ENCODE measurements at places on chromosomes 7 and 10.

GRCh38 chr7:70589010-70589409, 542.9 kb upstream of the GALNT17 start:
- no peak for DNase-seq

DNA sequence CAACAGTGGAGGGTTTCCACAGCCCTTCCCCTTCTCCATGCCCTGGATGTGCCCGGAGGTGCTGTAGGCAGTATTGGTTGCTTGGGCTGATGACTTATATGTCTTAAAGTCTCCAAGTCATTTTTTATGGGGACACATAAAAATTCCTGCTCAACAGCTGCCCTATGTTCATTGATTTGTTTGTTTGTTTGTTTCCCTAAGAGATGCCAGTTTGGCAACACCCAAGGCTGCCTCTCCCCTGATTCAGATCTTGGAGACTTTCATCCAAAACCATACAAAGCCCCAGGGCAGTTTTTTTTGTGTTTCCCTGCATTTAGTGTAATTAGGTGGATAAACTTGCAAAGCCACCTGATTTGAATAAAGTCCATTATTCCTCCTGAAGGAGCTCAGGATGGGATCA, 115.3 kb downstream of the PLPP4 start:
- DNase-seq = no peak

DNA sequence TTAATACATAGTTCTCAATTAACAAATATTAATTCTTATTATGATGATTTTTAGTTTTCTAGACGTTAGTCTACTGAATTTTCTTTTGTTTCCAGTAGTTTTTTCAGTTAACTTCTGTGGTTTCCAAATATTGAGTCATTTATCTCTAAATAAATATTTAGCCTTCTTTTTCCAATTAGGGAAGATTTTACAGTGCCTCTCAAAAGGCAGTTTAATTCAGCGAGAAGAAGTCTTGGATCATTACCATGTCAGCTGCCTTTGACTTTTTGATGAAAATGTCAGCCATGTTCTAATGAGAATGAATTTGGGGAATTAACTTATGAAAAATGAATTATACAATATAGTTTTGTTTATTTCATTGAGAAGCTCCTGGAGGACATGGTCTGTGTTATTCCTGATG, 90.0 kb downstream of the CDK14 start:
- DNase-seq = no peak

DNA sequence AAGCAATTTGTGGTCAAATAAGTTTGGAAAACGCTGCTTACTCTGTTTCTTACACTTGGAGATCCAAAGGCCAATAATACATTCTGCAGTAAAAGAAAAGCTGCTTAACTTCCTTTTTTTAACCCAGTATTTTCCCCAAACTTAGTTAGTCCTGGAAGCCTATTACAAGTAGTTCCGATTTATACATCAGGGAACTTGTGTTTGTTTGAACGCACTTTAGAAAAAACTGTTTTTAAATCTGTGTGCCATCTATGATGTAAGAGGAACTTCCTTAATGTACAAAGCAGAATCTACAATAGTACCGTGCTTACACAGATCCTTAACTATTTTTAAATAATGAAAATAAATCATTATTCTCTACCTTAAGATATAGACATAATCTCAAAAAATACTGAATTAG, 23.0 kb downstream of the SFR1 start:
- no peak for DNase-seq

DNA sequence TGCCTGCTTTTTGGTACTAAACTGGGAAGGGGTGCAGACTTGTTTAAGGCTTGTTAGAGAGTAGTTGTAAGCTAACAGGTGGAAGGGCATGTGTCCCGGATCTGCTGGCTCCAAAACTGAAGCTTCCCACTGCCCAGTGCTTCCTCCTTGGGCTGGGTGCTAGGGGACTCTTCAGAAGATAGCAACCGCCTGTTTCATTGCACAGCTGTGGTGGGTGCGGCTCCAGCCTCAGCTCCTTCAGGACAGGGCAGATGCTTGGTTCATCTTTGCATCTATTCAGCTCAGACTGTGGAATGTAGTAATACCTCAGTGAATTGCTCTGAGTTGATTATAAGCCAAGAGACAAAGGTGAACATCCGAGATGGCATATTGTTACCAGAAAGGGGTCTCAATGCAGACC, 527.1 kb downstream of the TYW1 start:
- DNase-seq = no peak

- DNase-seq = no peak
Observed at GRCh38 chr7:135827391-135827790, 78.8 kb upstream of the FAM180A start.

DNA sequence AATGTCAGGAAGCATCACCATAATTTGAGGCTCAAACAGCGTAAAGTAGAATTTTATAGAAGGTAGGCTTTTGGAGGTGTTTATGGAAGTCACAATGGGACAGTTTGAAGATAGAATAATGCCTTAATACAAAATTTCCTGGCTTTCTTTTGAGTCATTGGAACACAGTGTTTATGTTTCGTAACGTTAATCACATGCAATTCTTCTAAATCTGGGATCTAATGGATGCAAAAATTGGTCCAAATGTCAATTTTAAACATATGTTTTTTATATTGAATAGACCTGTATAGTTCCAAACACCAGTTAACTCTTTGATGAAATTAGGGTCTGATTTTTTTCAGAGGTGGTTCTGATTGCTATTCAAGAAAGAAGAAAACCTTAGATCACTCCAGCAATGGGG, 86.5 kb upstream of the HPS1 start:
- no peak for DNase-seq

DNA sequence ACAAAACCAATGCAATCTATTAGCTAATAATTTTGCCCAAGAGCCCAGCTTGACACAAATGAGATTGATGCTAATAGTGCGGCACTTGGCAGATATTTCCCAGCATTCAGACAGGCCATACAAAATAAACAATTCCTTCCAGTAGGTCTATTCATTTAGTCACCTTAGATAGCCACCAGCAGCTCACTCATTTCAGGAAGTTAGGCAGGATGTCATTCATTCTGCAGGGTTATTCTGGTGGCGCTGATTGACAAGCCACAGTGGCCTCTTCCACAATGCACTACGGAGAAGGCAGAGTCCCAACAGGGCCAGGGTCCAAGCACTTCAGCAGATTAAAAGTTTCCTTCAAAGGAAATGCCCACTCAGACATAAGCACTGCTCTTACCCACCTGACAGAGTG, 55.8 kb downstream of the PIK3AP1 start:
- DNase-seq = no peak

DNA sequence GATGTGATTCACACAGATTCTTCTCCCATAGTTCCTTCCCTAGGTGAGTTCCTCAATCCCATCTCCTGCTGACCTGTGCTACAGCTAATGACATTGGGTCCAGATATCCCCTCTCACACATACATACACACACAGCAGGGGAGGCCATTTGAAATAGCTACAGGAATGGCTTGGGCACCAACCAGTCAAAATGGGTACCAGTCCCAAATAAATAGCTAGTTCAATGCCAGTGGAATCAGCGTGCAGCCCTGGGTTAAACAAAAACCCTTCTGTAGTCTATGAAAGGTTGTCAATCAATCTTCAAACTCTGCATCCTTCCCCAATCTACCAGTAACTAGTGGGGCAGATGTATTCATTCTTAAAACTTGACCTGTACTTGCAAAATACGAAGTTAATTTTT, 9.3 kb downstream of the PNLIPRP2 start:
- no peak for DNase-seq

GRCh38 chr7:137903382-137904169, 56.8 kb upstream of the DGKI start:
- peak; percentile 51 for DNase-seq

DNA sequence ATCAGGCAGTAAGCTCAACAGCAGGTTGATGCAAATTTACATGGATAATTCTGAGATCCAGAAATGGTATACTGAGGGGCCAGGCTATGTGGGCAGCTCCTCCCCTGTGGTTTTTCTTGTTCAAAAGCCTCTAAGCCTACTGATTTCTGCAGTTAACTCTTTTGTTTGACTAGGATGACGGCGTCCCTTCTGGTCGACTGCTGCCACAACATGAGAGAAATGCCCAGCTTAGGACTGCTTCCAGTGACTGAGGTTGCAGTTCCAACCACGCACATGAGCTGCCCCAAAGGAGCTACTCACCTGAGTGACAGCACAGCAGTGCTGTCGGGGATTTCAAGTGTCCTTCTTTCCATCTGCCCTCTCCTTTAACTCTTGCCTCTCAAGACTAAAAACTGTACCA, 973.0 kb upstream of the GHITM start:
- DNase-seq = peak; percentile 22

GRCh38 chr7:84812021-84812420, 374.8 kb downstream of the SEMA3D start:
- no peak for DNase-seq

GRCh38 chr10:100628061-100628460, 92.3 kb downstream of the HIF1AN start:
- no peak for DNase-seq

- DNase-seq = no peak
Observed at GRCh38 chr7:103073989-103074518, 542 bp downstream of the FBXL13 start.

- no peak for DNase-seq
Observed at GRCh38 chr10:81182296-81182695, 644.6 kb downstream of the SH2D4B start.

DNA sequence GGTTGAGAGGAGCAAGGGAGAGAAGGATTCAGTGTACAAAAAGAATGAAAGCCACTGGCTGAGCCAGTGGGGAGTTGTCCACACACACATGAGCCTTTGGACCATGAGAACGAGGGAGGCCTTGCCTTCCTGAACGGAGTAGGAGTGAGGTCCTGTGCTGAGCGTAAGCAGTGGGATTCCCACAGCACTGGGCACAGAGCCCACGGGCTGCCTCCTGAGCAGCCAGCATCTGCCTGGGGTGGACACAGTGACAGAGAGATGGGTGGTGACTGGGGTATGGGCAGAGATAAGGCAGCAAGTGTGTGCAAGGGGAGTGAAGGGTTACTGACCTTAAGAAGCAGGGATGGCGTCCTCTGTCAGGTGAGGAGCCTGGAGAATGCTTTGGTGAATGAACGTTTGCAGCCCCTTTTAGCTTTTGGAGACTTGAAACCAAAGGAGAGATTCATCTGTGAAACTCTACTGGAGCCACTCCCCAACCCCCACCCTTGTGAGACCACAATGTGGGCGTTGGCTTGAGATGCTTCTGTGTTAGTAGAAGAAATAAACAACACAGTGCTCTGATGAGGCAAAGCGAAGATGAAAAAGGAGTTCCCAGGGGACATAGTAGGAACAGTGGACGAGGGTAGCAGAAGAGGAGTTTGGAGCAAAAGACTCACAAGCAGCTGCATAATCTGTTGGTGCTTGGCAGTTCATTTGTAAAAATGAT, 56.5 kb downstream of the FIGNL1 start:
- no peak for DNase-seq

- no peak for DNase-seq
Observed at GRCh38 chr10:15352836-15353235, 18.3 kb downstream of the FAM171A1 start.

- no peak for DNase-seq
Observed at GRCh38 chr7:121105262-121105661, 116.8 kb downstream of the CPED1 start.

DNA sequence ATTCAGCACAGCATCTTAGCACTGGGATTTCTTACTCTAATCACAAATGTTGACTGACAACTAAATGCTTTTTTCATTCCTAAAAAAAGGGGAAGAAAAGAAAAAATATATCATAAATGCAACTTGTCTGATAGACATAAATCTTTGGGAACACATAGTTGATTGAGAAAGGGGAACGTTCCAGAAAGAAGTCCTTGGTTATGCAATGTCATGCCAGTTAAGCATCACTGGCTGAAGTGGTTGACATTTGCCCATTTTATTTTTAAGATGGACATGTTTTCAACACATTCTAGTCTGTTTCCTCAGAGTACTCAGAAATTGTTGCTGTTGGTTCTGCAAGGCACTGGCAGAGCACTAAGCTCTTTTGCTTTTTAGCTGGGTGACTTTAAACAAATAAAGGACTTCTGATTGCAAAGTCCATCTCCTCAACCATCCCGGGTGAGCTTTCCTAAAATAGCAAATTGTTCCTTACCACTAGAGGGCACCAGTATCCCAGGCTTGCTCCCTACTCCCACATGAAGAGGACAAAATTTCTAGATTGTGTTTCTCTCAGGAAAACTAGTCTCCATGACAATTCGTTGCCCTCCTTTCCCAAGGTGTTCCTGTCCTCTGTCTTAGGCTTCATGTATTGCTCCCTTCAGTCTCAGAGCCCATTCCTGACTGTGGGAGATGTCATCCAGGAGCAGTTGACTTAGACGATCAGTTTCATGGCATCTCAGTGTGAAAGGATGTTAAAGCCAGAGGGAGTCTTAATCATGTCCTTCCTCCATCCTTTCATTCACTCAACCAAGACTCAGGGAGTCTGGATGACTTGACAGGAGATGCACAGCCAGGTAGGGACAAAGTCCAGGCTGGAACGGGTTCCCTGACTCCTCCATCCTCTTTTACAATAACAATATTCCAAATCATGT, 23.9 kb downstream of the OPALIN start:
- DNase-seq = peak; percentile 46

GRCh38 chr7:44849259-44849884, 1.5 kb upstream of the H2AZ2 start:
- DNase-seq = no peak

- DNase-seq = peak; percentile 19
Observed at GRCh38 chr10:28875549-28876081, 198.3 kb downstream of the BAMBI start.

GRCh38 chr10:97406064-97406463, 4.9 kb upstream of the RRP12 start:
- no peak for DNase-seq

DNA sequence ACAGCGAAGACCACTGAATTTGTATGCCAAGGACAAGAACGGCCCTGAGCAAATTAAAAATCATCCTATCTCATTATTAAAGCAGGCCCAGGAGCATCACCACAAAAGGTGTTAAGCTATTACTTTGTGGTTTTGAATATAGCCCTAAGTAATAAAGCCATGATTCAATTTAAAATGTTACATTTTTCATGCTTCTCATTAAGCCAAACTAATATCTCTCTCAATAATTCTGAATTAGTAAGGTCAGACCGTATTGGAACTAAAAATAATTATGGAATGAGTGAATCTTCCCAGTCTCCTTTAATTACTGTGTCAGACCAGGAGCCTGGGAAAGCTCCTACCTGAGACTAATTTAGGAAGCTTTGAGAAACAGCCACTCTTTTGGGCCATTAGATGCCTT, 162.4 kb downstream of the SORCS1 start:
- no peak for DNase-seq

GRCh38 chr10:75202321-75203045, 8.1 kb upstream of the VDAC2 start:
- DNase-seq = no peak

GRCh38 chr7:33946094-33946699, 40.9 kb downstream of the BMPER start:
- no peak for DNase-seq

DNA sequence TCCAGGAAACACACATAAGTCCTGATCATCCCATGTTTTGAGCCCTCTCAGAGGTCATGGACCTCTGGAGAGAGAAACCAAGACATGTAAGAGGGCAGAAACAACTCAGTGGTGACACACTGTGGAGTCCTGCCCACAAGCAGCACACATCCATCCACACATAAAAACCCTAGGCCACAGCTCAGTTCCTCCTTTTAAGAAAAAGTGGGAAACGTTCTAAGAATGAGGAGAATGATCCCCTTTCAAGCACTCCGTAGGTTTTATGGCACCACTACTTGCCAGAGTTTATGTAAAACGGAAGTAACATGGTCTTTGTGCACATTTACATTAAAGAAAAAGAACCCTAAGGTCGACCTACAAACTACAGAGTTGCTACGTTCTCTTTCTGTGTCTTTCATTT, 19.9 kb downstream of the ATAD1 start:
- no peak for DNase-seq

- DNase-seq = no peak
Observed at GRCh38 chr7:7641129-7641663, 644 bp downstream of the UMAD1 start.

GRCh38 chr7:149261316-149261828, 624 bp upstream of the ZNF783 start:
- no peak for DNase-seq

Measured in nephron progenitor cell (in vitro differentiated cells).